ENCODE measurements at places on chromosomes 12 and 14.

DNA sequence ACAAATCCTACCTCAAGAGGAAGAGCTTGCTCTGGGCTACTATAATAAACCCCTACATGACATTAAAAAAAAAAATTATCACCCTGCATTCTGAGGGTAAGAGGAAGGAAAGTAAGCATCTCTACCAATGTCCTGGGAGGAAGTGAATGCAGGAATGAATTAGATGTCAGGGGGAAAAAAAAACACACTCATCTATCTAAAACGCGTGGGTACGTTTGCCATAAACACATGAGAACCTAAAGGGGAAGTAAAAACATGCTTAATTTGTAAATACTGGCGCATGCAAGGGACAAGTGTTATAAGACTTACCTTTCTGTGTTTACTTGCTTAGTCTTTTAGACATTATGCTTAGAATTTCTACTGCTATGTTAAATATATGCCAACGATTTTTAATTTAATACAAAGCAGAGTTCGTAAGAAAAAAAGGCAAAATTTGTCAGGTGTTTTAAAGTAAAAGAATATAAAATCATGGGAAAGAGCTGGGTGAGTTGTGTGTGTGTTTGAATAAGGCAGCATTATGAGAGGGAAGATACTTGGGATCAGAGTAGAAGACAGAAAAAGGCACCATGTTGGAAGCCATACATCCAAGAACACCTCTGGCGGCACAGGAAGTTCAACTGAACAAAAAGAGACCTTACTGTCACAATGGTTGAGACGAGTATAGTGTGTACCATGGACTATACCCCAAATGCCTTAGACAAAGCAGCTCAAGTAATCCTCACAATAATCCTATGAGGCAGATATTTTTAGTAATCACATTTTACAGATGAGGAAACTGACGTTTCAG lies 1.5 kb downstream of the TMED8 start:
- H3K36me3 ChIP-seq, result no peaks in the 10 kb centered on the region
- H3K4me3 ChIP-seq, result peak overlapping the region; percentile 97
- H3K4me1 ChIP-seq, result peaks cover 9% of the 10 kb centered on the region

GRCh38 chr14:73248108-73248868 lies 11.0 kb downstream of the PAPLN start:
- H3K4me1 ChIP-seq, result peaks cover 10% of the 10 kb centered on the region
- DNase-seq, result no peak
- H3K27ac ChIP-seq, result no peak overlapping the region
- H3K36me3 ChIP-seq, result no peaks in the 10 kb centered on the region

DNA sequence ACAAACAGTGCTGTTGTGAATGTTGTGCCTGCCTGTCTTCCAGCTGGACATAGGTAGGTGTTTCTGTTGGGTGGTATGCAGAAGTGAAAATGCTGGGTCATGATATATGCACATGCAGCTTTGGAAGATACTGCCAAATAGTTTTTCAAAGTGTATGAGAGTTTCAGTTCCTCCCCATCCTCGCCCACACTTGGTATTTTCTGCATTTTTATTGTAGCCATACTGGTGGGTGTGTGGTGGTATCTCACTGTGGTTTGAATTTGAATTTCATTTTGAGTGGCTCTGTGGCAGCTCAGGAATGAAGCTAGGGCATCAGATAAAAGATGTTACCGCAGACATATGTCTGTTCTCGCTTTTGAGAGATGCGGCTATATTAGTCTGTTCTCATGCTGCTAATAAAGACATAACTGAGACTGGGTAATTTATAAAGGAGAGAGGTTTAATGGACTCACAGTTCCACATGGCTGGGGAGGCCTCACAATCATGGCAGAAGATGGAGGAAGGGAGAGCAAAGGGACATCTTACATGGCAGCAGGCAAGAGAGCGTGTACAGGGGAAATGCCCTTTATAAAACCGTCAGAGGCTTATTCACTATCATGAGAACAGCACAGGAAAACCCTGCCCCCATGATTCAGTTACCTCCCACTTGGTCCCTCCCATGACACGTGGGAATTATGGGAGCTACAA lies 183.1 kb downstream of the CAND1 start:
- no peak overlapping the region for H3K27ac ChIP-seq
- no peaks in the 10 kb centered on the region for H3K36me3 ChIP-seq
- H3K4me1 ChIP-seq, result peaks cover 3% of the 10 kb centered on the region
- H3K4me3 ChIP-seq, result no peak overlapping the region

- H3K36me3 ChIP-seq, result no peaks in the 10 kb centered on the region
- H3K27me3 ChIP-seq, result peaks cover 2% of the 10 kb centered on the region
- no peak overlapping the region for H3K4me3 ChIP-seq
Measured at GRCh38 chr14:36857842-36858445, 196.3 kb downstream of the PAX9 start.

- no peaks in the 10 kb centered on the region for H3K36me3 ChIP-seq
- H3K27ac ChIP-seq, result peak overlapping the region; percentile 54
- peak; percentile 77 for DNase-seq
- H3K27me3 ChIP-seq, result no peaks in the 10 kb centered on the region
- H3K4me3 ChIP-seq, result no peak overlapping the region
- no peaks in the 10 kb centered on the region for H3K4me1 ChIP-seq
Measured at GRCh38 chr14:71438684-71439083, 493.5 kb upstream of the RGS6 start.

- H3K4me1 ChIP-seq, result peaks cover 6% of the 10 kb centered on the region
- H3K27me3 ChIP-seq, result no peaks in the 10 kb centered on the region
- H3K36me3 ChIP-seq, result no peaks in the 10 kb centered on the region
- DNase-seq, result no peak
- H3K27ac ChIP-seq, result no peak overlapping the region
Measured at GRCh38 chr14:96962337-96962736, 165.2 kb downstream of the VRK1 start.

DNA sequence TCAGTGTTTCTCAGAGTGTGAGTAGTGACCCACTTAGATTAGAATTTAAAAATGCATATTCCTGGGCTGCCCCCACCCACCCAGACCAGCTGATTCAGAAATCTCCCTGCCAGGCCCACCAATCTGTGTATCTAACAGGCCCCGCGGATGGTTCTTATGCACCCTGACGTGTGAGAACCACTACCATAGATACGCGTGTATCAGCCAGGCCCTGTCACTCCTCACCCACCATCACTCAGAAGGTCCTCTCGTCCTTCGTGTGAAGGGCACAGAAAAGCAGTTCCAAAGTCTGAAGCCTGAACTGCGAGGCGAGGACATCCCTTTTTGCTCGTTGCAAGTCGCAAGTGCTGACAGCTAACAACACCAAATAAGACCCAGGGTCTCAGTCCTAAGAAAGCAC lies 72.4 kb downstream of the IFT43 start:
- no peaks in the 10 kb centered on the region for H3K4me1 ChIP-seq
- peaks cover 11% of the 10 kb centered on the region for H3K36me3 ChIP-seq
- H3K4me3 ChIP-seq, result no peak overlapping the region
- no peak for DNase-seq

All from spinal cord (tissue), 10 donors.